Activated CD4-positive, alpha-beta T cell treated with anti-CD3 and anti-CD28 coated beads for 1 hour (primary cell): ENCODE measurements at places on chromosomes 5 and 9.

DNA sequence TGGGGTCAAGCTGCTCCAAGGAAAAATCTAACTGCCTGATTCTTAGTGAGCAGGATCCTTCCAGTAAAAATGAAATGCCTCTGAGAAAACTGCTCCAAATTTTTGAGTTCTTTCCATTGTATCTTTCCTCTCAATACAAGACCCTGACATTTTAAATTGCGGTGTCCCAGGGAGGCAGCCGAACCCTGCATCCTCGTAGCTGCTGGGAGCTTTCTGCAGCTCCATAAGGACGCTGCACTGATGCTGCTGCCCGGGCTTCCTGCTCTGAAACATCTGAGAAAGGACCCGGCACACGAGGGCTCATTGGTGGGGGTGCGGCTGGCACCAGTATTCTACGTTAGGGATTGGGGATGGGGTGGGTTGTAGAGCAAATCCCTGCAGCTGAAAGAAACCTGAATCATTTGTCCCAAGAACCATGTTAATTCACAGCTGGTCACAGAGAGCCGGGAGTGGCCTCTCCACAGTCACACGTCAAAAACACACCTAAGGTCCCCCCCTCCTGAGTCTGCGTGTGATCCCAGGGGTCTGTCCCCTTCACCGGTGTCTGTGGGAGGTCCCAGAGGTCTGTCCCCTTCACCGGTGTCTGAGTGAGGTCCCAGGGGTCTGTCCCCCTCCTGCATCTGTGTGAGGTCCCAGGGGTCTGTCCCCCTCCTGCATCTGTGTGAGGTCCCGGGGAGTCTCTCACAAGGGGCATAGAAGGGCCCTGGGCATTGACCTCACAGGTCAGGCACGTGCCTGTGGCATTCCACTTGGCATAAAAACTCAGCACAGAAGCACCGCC lies 63.4 kb upstream of the ZNF354B start:
- DNase-seq = no peak

DNA sequence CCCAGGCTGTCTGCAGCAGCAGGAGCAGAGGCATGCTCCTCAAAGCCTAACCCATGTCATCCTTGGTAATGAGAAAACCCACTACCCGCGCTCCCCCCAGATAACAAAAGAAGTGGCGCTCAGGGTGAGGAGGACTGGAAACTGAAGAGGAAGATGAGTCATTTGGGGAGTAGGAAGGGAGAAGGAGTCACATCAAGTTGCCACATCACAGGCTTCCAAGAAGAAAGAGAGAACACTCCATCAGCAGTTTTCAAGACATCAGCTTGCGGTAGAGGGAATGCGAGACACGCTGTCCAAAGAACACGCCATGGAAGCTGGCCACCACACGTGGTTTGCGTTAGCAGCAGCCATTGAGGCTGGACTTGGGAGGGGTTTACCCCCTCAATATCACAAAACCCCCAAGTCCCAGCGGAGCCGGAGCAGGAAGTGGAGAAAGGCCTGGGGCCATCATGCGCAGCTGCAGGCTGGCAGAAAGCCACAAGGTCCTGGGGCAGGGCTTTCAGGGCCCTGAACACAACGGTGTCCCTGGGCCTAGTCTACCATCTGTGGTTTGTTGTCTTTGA lies 41.5 kb downstream of the SH3PXD2B start:
- no peak for DNase-seq

- DNase-seq = no peak
Observed at GRCh38 chr5:180040287-180041214, 31.0 kb downstream of the RNF130 start.

DNA sequence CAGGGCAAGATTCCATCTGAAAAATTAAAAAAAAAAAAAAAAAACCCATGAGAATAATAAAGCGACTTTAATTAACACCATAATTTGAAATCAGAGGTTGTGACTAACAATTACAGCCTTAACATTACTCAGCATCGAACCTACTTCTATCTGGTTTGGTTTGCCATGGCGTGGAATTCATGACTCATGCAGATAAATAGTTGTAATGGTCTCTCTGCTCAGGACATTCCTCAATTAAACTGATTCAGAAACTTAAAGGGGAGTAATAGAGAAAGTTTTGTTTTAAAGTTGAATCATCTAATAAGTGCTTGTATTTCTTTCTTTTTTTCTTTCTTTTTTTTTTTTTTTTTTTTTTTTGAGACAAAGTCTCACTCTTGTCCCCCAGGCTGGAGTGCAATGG lies 135.5 kb downstream of the SPATA31D1 start:
- no peak for DNase-seq

- DNase-seq = no peak
Observed at GRCh38 chr5:77267496-77267895, 57.0 kb downstream of the PDE8B start.

DNA sequence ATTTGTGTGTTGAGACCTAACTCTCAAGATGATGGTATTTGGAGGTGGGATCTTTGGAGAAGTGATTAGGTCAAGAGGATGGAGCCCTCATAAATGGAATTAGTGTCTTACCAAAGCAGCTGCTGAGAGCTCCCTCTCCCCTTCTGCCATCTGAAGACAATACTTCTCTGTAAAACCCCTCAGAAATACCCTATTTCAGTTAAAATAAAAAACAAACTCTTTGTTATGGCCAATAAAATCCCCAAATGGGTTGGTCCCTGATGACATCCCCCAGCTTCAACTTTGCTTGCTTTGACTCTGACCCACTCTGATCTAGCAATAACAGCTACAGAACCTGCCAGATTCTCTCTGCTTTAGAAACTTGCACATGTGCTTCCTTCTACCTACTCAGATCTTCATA lies 100.9 kb downstream of the SNCAIP start:
- no peak for DNase-seq

DNA sequence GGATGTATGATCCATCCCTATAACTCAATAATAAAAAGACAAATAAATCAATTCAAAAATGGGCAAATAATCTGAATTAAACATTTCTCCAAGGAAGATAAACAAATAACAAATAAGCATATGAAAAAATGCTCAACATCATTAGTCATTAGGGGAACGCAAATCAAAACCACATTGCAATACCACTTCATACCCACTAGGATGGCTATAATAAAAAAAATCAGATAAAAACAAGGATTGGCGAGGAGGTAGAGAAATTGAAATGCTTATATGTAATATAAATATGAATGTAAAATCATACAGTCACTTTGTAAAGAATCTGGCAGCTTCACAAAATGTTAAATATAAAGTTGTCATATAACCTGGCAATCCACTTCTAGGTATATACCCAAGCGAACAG lies 52.3 kb upstream of the TBCA start:
- DNase-seq = no peak

- no peak for DNase-seq
Observed at GRCh38 chr9:122219856-122220672, 8.7 kb downstream of the LHX6 start.
